ENCODE measurements at places on chromosomes 3 and 15.

- DNase-seq = no peak
These were observed 9.5 kb upstream of the ROPN1B start for GRCh38 chr3:125959317-125960065.

- DNase-seq = no peak
These were observed 475 bp downstream of the ERC2 start for GRCh38 chr3:56467801-56468183.

GRCh38 chr15:66496951-66497501 is 536 bp downstream of the SNAPC5 start:
- no peak for DNase-seq

- DNase-seq = no peak
These were observed 14.7 kb upstream of the RYR3 start for GRCh38 chr15:33296050-33296449.

- no peak for DNase-seq
These were observed 8.3 kb downstream of the RPL14 start for GRCh38 chr3:40465456-40465855.

GRCh38 chr15:41594801-41595746 is 36.1 kb downstream of the TYRO3 start:
- DNase-seq = no peak

- DNase-seq = no peak
These were observed 99.6 kb downstream of the TMCC1 start for GRCh38 chr3:129793942-129794310.

- no peak for DNase-seq
These were observed 552.5 kb upstream of the NECTIN3 start for GRCh38 chr3:110519071-110519470.

DNA sequence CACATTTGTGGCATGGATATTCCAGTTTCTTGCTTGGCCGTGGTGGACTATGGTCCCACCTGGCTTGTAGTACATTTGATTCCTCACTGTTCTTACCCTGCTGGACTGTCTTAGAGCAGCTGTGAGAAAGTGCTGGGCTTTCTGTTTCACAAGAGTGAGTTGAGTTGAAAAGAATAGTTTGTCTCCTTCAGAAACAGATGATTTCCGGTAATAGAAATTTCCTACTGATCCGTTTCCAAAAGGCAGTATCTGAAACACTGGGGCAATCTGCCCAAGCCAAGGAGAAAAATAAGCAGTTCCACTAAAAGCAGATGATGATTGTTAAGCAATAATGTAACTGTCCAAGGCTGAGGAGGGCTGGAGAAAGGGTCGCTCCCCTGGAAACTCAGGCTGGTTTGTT is 96.0 kb downstream of the SUCLG2 start:
- no peak for DNase-seq

- peak; percentile 48 for DNase-seq
These were observed 46.7 kb downstream of the RTP1 start for GRCh38 chr3:187243933-187244524.
